ENCODE measurements at places on chromosomes 2 and 18.

DNA sequence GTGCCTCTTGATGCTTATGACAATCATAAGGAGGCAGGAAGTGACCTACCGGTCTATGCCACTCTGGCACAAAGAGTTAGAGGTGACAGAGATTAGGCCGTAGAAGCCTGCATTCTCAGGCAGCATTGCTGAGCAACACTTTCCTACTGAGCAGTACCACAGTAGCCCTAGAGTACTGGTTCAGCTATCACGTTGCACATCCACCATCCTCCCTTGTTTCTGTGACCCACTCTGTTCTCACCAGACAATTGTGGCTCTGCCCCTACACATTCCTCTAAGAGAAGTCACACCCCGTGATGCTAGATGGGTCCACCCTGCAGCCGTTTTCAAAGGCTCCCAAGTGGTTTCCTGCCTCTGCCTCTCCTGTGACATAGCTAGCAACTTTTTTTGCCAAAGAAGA lies 22.6 kb upstream of the SUCLG1 start:
- no peak for DNase-seq

GRCh38 chr2:217890445-217890844 lies 112.3 kb downstream of the TNS1 start:
- no peak for DNase-seq

GRCh38 chr2:162106146-162106551 lies 32.1 kb upstream of the DPP4 start:
- no peak for DNase-seq

GRCh38 chr18:51171223-51171622 lies 26.3 kb downstream of the MEX3C start:
- no peak for DNase-seq

- DNase-seq: no peak
These were observed 86.3 kb downstream of the SPIRE1 start for GRCh38 chr18:12571630-12572029.

- no peak for DNase-seq
These were observed 20.8 kb downstream of the LAMA3 start for GRCh38 chr18:23710068-23710527.

DNA sequence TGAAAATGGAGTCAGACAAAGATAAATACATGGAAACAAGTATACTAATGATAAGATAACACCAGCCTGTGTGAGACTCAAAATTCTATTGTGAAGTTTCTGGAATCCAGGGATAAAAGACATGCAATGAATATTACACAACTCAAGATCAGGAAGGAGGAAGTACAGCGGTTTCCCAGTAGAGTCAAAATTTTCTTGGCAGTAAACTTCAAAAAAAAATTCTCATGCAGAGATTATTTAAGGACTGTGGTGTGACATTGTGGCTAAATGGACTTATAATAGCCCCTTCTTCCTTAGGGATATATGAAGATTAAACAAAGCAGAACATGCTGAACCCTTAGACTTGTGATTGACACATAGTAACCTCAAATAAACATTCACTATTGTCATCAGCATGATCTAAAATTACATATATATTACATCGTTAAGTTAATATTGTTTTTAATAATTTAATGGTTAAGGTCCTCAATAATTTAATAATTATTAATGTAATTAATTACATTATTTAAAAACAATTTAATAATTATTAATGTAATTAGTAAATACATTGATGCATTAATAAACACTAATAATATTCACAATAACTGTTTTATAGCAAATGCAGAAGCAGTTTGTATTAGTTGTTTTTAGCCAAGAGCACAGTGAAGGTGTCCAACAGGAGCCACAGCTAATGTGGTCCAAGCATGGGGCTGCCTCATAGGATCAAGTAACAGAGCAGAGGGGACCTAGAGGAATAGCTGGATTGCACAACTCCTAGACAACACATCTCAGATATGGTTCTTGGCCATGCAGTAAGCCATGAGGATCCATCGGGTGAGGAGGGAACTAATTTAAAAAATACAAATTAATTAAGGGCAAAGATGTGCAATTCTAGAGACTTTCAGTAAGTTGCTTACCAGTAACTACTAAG lies 77.3 kb downstream of the POLE4 start:
- DNase-seq: no peak

- no peak for DNase-seq
These were observed 145.8 kb upstream of the ACAA2 start for GRCh38 chr18:49959176-49959575.

DNA sequence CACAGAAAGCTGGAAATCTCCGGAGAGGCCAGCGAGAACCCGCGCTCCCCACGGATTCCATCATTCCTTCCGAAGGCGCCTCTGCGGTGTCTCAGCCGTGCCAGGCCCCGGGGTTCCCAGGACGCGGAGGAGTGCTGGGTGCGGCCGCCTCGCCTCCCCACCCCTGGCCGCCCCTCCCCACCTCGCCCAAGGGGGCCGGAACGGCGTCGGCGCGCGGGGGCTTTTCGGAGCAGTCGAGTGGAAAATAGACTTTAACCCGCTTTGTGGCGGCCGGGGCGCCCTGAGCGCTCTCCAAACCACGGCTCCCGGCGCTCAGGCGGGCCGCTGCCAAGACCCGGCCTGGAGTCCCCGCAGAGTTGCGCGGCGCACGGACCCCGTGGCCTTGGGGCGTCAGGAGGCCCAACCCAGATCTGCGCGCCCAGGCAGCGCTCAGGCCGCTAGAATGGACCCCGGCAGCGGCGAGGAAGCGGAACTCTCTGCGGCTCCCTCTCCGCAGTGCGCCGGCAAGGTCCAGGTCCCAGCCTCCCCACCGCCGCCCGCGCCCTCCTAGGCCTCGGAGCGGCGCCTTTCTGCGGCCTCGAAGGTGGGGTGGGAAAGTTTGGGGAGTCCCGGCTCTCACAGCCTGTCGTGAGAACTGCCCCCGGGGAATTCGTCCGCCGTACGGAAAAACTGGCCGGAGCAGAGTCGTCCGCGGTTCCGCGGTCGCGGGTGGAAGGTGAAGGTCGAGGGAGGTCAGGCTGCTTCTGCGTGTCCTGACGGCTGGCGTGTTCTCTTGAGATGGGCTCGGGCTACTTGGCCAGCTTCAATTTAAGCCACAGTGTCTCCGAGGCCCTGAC lies 1.2 kb upstream of the EMX1 start:
- DNase-seq: no peak

DNA sequence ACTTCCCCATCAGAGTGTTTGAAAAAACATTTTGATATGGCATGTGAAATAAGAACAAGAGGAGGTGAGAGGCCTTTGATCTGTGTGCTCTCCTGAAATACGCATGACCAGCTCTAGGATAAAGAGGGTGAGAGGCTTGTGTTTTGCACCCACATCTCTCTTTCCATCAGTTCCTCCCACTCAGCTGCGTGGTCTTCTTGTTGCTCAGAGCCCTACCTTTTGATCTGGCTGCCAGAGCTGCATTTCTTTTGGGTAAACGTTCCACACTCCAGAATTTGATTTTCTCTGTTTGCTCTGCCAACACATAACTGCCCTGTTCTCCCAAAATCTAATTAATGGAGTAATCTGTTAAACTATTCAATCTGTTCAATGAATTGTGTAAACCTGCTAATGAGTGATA lies 72.0 kb upstream of the FN1 start:
- DNase-seq: no peak

DNA sequence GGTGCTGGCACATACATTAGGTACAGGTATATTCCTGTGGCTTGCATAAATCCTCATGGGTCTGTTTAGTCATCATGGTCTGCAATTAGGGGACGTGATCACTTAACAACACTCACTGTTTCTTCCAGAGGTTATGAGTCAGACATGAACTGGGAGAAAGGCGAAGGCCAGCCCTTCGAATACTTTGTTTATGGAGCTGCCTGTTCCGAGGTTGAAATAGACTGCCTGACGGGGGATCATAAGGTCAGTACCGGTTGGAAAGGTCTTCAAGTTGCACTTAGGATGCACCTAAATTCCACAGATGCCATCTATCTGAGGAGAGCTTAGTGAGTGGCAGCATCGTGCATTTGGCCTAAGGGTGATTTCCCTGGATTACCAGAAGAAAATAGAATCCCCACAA lies 76.9 kb downstream of the AOX1 start:
- no peak for DNase-seq

- no peak for DNase-seq
These were observed 106.7 kb upstream of the CHAC2 start for GRCh38 chr2:53660886-53661285.

DNA sequence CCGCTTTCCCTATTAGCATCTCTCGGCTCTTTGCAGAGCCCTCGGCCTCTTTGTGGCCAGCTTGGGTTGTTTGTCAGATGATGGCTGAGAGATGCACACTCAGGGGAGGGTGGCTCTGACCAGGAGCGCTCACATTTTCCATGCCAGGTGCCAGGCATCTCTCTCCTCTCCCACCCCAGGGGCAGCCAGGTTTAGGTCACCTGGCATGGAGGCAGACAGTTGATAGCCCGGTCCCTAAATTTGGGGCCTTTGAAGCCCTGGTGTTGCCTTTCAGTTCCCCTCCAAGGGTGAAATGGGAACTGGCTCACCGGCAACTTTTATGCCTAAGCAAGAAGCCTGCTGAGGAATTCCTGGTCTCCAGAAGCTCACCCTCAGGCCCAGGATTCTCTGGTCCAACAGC lies 19.1 kb downstream of the LBH start:
- DNase-seq: no peak

GRCh38 chr18:46374850-46375249 lies 270.7 kb downstream of the HAUS1 start:
- no peak for DNase-seq

DNA sequence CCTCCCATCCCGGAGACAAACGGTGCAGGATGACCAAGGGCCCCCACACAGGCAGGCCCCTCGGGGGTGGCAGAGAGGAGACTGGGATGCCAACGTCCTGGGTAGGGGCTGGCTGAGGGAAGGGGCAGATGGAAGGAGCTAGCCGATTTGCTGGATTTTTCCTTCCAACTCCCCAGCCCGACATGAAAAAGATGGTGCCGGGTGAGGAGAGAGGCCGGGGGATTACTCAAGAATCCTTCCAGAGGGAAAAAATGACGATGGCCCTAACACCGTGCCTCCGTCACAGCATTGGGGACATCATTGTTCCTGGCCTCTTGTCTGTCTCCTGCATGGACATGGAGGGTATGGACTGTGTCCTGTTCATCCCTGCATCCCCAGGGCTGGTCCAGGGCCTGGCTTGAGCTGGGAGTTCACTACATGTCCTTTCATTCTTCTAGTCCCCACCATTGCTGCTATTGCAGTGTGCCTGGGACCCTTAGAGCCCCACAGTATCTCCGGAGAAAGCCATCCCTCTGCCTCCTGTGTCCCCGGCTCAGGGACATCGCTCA lies 217.7 kb downstream of the TNS1 start:
- DNase-seq: no peak

GRCh38 chr18:52401236-52401635 lies 61.2 kb downstream of the DCC start:
- no peak for DNase-seq

DNA sequence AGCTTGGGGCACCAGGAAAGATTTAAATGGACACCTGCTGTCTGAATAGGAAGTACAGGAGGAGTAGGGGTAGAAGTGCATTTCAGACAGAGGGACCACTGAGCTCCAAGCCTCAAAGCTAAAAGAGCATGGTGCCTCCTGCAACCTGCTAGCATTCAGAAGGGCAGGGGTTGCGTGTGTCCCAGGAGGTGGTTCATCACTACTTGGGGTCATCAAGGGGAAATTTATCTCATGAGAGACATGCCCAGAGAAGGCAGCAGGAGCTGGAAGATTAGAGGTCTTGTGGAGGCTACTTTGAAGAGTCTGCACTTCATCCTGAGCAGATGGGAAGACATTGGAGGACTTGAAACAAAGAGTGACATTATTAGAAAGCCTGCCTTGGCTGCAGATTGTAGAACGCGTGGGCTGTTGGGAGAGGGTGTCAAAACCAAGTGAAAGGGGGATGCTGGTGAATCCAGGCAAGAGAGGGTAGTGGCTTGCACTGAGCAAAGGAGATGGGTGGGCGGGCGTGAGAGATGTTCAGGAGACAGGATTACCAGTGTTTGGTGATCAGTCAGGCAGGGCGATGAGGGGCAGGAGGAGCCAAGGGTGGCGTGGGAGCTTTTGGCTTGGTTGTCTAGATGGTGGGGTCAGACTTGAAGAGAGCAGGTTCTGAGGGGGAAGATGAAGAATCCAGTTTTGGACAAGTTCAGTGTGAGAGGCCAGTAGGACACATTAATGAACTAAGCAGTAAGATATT lies 154.0 kb downstream of the DYSF start:
- no peak for DNase-seq

GRCh38 chr2:26770986-26771586 lies 7.0 kb downstream of the SLC35F6 start:
- no peak for DNase-seq

DNA sequence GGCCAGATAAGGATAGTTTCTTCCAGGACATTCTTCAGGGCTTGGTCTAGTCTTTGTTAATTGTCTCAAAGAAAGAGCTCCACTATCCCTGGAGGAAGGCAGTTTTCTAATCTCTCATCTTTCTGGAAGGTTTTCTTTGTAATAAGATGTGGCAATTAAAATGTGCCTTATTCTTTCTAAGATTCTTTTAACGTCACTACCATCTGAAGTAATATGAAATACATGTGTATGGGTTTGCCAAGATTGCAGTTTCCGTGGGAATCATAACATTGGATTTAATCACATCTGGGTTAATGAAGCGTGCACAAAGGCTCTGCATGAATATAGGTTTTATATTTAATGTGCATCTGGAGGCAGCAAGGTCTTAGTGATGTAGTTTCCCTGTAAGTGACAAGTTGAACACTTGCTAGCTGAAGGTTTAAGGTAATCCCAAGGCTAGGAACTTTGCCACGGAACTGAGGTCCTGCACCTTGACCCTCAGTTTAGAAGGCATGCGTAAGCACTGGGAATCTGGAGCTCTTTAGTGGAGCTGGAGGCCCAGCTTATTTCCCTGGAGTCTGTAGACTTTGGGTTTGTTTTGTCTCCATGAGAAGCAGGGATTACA lies 25.7 kb downstream of the DIS3L2 start:
- DNase-seq: no peak

DNA sequence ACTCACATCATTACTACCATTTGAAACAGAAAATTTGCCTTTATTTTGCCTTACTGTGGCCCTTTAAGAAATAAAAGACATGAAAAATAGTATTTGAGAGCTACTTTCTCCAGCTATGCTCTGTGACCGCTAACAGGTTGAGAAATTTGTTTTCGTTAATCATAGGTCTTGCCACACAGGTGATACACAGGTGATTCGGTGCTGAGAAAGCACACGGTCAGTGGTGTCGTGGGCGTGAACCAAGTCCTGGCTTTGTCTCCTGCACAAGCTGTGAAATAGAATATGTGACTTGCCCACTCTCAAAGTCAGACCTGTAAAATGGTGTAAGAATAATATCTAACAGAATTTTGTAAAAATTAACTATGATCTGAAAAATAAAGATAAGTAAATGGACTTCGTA lies 155.3 kb upstream of the SLC39A10 start:
- DNase-seq: no peak

GRCh38 chr2:17792515-17792914 lies 23.7 kb upstream of the MSGN1 start:
- no peak for DNase-seq

GRCh38 chr2:174014699-174015070 lies 49.5 kb upstream of the SP3 start:
- DNase-seq: no peak

GRCh38 chr18:72161691-72162090 lies 382.5 kb downstream of the CBLN2 start:
- no peak for DNase-seq

- DNase-seq: no peak
These were observed 1.4 kb downstream of the HTR2B start for GRCh38 chr2:231123362-231123898.
